ENCODE measurements at places on chromosomes 11 and 22. TPM values are rescaled to one million over a fixed set of nuclear protein-coding genes. Genes with fewer than 3 reads are reported as not detected.

RABL2B gene
- total RNA-seq = 22.5 TPM

POTEH gene
- total RNA-seq = not detected

- H3K27ac ChIP-seq = no peak overlapping the region
- H3K27me3 ChIP-seq = peaks cover 23% of the 10 kb centered on the region
- no peak overlapping the region for H3K4me3 ChIP-seq
- no peak for DNase-seq
Observed at GRCh38 chr22:27808451-27809225, 7.1 kb upstream of the MN1 start.

DNA sequence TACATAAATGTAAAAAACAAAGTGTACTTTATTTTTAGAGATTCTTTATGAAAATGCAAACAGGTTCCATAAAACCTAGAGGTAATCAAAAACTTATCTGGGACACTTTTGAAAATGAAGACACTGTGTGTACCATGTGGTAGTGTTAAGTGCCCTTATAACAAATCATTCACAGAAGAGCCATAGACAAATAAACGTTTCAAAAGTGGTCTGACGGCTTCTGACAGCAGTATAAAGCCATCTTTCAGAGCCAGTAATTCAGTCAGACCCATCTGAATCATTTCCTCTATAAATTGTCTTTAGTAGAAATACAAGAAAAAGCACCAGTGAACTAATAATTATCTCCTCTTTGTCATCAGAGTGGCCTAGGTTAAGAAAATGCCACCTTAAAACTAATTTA, 100.0 kb downstream of the PAX6 start:
- peaks cover 6% of the 10 kb centered on the region for H3K36me3 ChIP-seq
- no peak overlapping the region for H3K4me3 ChIP-seq
- H3K4me1 ChIP-seq = peaks cover 3% of the 10 kb centered on the region
- no peak overlapping the region for H3K27ac ChIP-seq
